ENCODE measurements at places on chromosomes 1 and 21.

DNA sequence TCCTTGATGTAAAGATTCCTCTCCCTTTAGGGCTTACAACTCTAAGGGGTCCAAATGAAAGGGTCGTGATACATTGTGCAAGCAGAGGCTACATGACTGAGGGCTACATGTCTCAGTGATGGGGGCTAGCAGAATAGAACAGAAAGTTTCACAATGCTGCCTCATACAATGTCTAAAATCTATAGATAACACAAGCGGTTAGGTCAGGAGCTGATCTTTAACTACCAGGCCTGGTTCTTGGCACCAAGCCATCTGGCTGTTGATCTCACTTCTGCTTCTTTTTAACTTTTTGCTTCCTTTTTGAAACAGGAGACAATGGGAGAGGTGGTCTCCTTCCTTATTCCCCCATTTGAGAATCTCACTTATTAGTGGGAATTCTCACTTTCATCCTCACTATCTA, 710.2 kb downstream of the AMY1C start:
- no peak for DNase-seq

- DNase-seq = no peak
Observed at GRCh38 chr21:44571844-44572782, 1.4 kb upstream of the KRTAP10-4 start.

GRCh38 chr21:21064353-21064752, 66.1 kb downstream of the NCAM2 start:
- DNase-seq = no peak

DNA sequence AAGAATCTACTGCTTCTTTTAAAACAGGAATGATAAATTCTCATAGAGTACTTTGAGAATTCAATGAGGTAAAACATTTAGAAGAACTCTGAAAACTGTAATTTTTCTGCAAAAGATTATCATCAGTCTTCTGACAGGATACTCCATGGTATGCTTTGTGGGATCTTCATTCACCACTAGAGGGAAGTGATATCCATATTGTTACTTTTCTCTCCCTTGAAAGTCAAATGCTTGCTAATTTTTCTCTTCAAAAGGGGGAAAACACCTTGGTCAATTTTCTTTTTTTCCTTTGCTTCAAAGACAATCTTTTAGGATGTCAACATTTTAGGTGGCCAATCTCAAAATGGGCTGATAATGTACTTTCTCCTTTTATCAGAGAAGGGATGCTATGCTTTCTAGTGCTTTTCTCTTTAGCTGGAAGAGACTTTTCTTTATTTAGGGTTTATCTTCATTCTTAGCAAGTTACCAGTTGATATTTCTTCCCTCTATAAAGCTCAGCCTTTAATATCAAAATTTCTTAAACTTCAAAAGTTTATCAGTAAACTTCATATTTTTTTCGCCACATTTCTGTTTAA, 95.5 kb downstream of the NEGR1 start:
- DNase-seq = no peak

GRCh38 chr1:180672505-180672904, 40.7 kb downstream of the XPR1 start:
- no peak for DNase-seq

DNA sequence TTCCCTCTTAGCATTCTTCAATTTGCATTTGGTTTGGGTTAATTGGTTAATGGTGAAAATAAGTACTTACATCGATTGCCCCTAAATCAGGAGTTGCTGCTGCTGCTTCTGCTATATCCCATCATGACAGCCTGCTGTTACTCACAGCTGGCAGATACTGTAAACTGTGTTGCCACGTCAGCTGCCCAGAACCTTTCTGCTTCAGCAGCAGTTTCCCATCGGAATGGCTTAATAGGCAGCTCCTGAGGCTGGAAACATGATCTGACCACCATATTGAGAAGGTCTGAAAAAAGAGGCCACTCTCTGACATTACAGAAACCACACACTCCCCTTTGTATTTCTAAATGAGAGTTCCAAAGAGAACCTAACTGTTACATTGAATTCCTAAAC, 14.3 kb upstream of the SEC16B start:
- no peak for DNase-seq

DNA sequence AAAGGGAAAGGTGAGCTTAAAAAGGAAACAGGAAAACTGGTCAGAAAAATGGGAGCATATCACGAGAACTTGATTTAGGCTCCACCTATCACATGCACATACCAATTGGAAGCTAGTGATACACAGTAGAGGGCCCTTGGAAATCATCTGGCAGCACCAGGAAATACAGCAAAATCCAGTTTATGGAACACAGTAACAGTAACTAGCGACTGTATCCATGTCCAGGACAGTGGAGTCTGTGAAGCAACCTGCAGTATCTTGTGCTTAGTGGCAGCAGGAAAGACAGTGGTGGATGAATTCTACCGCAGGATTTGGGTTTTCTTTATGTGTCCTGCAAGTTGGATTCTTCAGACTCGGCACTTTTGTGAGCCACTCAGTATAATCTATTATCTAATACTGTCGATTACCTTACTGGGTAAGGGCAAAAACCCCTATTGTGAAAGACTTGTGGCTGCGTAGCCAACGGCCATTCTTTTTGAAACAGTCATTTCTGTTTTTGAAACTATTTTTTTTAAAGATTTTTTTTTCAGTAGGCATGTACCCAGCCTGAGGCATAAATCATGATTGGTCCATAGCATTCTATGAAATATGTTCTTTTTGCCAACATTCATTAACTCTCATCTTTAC, 1.6 kb upstream of the KDM4A start:
- DNase-seq = no peak
